ENCODE measurements at places on chromosomes 11 and 22. TPM values are rescaled to one million over a fixed set of nuclear protein-coding genes. Genes with fewer than 3 reads are reported as not detected.

GRCh38 chr22:26139310-26139709, 30.0 kb upstream of the SEZ6L start:
- no peak for DNase-seq

GRCh38 chr11:95082576-95083001, 7.1 kb upstream of the ENDOD1 start:
- no peak for DNase-seq

- DNase-seq = no peak
Observed at GRCh38 chr11:43685440-43685839, 4.9 kb downstream of the HSD17B12 start.

- no peak for DNase-seq
Observed at GRCh38 chr11:61783717-61784505, 8.5 kb downstream of the TMEM258 start.

- peak; percentile 77 for DNase-seq
Observed at GRCh38 chr11:114180301-114181055, 115.7 kb upstream of the NNMT start.

GRCh38 chr22:42303396-42304323, 33.2 kb upstream of the TCF20 start:
- DNase-seq = no peak

DNA sequence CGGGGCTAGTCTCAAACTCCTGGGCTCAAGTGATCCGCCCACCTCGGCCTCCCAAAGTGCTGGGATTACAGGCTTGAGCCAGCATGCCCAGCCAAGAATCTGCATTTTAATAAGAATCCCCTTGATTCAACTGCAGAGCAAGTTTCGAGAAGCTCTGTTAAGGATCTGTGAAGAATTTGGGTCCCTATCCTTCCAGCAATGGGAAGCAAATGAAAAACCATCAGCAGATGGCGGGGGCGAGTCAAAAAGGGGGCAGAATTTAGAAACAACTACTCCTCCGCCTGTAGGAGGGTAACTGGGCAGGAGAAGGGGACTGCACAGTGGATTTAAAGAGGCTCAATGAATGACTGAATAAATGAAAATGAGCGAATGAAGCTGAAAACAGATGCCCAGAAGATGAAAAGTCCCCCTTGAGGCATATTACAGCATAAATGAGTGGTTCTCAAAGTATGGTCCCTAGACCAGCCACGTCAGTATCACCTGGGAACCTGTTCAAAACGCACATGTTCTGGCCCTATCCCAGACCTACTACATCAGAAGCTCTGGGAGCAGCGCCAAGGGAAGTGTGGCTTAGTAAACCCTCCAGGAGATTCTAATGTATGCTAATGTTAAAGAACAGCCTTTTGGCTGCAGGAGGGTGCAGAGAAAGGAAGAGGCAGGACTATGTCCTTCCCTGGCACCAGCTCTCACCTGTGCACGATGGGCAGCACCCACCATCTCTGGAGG, 15.0 kb downstream of the VWCE start:
- DNase-seq = no peak

GRCh38 chr11:75498556-75499255, 27.0 kb downstream of the GDPD5 start:
- no peak for DNase-seq

The LMO2 gene
- 9.0 TPM for total RNA-seq

- DNase-seq = no peak
Observed at GRCh38 chr11:84886344-84886743, 740.8 kb downstream of the DLG2 start.

- DNase-seq = peak; percentile 85
Observed at GRCh38 chr11:64276653-64277431, 7.6 kb downstream of the BAD start.

The SAAL1 gene
- 10.3 TPM for total RNA-seq

GRCh38 chr11:111422494-111423249, 43.6 kb upstream of the POU2AF1 start:
- DNase-seq = peak; percentile 74

Measured in left colon (tissue), 2 donors.